ENCODE measurements at places on chromosomes 2 and 18. TPM values are rescaled to one million over a fixed set of nuclear protein-coding genes. Genes with fewer than 3 reads are reported as not detected.

ABCG5 gene
- total RNA-seq = not detected

DNA sequence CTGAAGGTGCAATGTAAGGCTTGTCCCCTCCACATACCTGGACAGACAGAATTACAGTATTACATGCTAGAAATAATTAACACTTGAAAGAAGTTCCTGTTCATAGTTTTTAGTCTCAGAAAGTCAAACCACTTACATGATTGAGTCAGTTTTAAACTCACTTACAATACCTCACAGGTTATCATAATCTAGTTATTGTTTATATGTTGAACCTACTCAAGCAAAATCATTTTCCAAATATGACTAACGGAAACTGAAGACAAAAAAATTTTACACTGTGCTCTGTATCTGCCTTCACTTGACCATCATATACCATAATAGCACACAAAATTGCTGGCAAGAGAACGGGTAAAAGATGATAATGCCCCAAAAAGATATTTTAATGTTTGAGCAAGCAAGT, 78.5 kb downstream of the ATL2 start:
- no peak for DNase-seq

KCNK3 gene
- not detected for total RNA-seq

- no peak for DNase-seq
Observed at GRCh38 chr2:99572373-99573164, 82.8 kb upstream of the REV1 start.

DNA sequence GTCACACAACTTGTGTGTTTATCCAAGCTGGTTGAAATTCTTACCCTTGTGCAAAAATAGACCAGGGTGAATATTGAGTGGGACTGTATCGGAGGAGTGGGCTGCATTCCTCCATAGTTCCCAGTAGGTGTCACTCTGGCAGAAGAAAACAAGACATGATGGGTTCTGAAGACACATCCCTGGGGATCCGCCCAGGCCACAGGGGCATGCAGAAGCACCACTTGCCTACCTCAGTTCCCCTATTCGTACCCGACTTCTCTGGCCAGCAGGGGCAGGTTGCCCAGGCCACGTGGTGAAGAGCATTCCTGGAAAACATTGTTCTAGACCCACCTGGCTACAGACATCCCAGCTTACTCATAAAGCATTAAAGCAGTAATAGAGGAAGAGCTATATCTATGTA, 168.2 kb downstream of the FAM210A start:
- DNase-seq = peak; percentile 55

- DNase-seq = no peak
Observed at GRCh38 chr2:54287532-54287931, 31.5 kb upstream of the TSPYL6 start.

RAX gene
- total RNA-seq = not detected

- DNase-seq = no peak
Observed at GRCh38 chr2:240319221-240319854, 116.1 kb upstream of the GPC1 start.

NPHP1 gene
- total RNA-seq = 0.60 TPM

DNA sequence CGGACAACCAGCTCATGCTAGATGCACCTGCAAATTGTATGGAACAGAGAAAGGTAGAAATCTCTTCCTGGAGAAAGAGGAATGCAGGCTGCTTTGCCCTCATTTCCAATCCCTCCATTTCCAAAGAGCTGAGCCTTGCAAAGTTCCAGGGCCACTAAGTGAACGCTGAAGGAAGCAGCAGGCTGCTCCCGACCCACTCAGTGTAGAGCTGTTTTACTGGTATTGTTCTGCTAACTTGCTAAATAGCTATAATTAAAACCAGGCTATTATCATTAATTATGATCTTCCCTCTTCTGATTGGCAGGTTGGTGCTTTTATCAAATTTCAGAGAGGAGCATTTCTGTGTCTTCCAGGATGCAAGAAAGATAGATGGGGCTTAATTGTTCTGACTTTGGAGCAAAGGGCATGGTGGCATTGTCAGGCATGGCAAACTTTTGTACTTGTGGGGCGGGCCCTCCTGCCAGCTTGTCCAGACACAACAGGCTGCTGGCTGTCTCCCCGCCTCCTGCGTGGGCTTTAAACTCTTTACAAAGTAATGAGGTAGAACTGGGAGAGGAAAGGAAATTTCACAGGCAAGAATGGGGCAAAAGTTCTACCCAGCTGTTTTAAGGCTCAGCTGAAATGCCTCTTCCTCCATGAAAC, 40.2 kb downstream of the ALK start:
- DNase-seq = no peak

FOXD4L1 gene
- total RNA-seq = 0.29 TPM

GRCh38 chr18:51149670-51150069, 47.8 kb downstream of the MEX3C start:
- no peak for DNase-seq

GRCh38 chr2:156526950-156527636, 90.9 kb downstream of the GPD2 start:
- DNase-seq = no peak

GRCh38 chr2:187985923-187986322, 305.8 kb upstream of the GULP1 start:
- DNase-seq = no peak

FBXO48 gene
- 2.4 TPM for total RNA-seq

- DNase-seq = no peak
Observed at GRCh38 chr2:231957913-231958763, 3.4 kb upstream of the DIS3L2 start.

ITGA4 gene
- 144 TPM for total RNA-seq

- DNase-seq = no peak
Observed at GRCh38 chr2:210263841-210264240, 38.6 kb upstream of the ACADL start.

GRCh38 chr2:109685453-109685852, 71.3 kb downstream of the SOWAHC start:
- DNase-seq = no peak

- no peak for DNase-seq
Observed at GRCh38 chr2:226303707-226304106, 495.9 kb downstream of the IRS1 start.

DNA sequence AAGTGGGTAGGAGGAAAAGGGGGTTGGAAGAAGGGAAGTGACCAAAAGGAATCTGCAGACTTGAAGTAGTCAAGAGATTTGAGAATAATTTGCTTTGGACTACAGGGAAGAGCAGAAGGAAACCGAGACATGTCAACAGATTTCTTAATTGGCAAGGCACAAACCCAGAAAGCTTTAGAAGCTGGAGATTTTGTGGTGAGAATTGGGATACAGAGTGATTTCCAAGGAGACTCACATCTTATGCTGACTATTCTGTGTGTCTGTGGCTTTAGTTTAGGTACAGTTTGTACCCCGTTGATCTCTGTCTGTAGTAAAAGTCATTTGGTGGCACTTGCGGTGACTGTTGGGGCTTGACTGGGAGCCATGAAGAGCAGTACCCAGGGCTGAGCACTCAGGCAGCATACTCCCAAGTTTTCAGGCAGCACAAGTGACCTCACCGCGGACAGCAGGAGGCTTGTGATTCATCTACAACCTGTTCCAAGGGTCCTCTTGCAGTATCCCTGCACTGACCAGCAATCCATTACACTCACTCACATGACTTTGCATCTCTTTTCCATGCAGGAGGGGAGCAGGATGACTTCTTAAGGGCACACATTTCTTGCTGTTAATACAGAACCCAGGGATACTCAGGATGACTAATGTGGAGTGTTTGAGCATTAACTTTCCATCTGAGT, 97.1 kb upstream of the TNP1 start:
- DNase-seq = no peak

GRCh38 chr2:98465456-98466226, 21.0 kb downstream of the INPP4A start:
- DNase-seq = peak; percentile 86

GRCh38 chr2:194661431-194661830, 995.6 kb upstream of the SLC39A10 start:
- no peak for DNase-seq

CRYGD gene
- total RNA-seq = not detected

GRCh38 chr2:241545106-241545505, 13.4 kb upstream of the BOK start:
- no peak for DNase-seq

UGT1A1 gene
- not detected for total RNA-seq

- DNase-seq = no peak
Observed at GRCh38 chr2:48165070-48165753, 258.9 kb upstream of the FBXO11 start.

TCF23 gene
- total RNA-seq = not detected

DNA sequence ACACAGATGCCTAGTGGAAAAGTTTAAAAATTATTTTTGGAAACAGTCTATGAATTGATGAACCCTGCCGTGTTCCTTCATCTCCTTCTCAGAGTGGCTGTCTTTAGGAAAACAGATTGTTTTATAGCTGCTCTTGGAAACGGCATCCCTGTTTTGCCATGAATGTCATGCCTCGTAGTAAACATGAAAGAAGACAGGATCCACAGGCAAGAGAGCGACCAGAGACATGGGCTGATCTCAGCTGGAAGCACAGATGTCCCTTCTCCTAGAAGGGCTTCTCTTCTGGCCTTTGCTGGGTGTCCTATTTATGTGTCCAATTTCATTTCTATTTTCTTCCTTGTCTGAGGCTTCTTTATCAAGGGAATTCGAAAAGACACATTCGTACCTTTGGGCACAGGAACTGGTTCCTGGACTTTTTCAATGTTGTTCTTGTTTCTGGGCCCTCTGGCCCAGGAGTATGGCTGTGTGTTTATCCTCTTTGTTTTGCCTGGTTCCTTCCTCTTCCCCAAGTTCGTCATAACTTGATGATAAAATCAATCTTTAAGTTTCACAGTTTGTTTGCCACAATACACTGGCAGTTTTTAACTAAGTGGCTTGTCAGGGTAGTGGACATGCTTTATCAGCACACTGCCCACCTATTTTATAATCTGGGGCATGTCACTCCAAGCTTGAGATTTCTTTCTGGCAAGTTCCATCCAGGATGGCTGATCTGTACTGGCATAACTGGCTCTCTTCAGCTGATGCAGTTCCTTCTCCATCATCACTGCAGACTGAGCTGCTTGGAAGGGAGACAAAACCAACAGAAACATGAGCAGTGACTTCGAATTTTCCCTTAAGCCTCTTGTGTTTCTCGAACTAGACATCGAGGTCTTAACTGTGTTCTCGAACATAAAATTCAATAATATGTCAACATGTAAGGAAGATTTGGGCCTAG, 63.2 kb upstream of the MGAT4A start:
- no peak for DNase-seq

TRABD2A gene
- 73.2 TPM for total RNA-seq

DNA sequence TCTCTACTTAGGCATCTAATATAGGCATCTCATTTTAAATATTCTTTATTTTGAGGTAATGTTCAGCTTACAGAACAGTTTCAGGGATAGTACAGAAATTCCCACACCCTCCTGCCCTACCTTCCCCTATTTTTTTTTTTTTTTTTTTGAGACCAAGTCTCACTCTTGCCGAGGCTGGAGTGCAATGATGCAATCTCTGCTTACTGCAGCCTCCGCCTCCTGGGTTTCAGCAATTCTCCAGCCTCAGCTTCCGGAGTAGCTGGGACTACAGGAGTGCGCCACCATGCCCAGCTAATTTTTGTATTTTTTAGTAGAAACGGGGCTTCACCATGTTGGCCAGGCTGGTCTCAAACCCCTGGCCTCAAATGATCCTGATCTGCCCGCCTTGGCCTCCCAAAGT, 97.6 kb downstream of the EPB41L5 start:
- DNase-seq = no peak
